Stimulated activated CD4-positive, alpha-beta T cell treated with anti-CD3 and anti-CD28 coated beads, Interleukin-15, amount 100 ng/mL, for 24 hours (primary cell): ENCODE measurements at places on chromosomes 16 and 17.

DNA sequence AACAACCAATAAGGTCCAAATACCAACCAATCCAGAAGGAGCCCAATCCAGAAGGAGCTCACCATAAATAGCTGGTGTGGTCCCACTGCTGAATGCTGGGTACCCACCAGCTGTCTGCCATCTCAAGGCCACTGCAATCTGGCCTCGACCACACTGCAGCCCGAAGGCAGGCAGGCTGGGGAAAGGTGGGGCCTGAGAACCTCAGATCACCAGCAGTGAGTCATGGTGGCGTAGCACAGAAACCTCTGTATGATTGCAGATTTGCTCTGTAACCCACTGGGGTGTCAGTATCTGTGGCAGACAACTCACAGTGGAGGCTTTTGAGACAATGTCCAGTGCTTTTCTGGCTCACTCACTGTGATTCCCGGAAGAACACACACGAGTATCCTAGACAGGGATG lies 14.7 kb upstream of the CMTR2 start:
- no peak for DNase-seq

DNA sequence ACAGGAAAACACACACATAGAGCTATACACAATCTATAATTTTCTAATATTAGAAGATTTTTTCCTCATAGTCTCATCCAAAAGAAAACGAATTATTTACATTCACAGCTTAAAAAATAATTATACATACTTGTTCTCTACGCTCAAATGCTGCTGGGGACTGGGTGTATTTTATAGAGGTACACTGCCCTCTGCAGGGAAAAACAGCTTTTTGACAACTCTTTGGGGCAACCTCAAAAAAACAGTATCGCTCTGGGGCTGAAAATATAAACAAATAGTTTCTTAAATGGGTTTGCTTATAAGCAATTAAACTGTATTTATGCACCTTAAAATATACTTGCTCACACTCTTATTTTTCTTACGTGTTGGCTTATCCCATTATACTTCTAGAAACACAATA lies 261.8 kb upstream of the PSMD7 start:
- no peak for DNase-seq

GRCh38 chr16:17358355-17358754 lies 112.4 kb downstream of the XYLT1 start:
- DNase-seq = no peak

- no peak for DNase-seq
Observed at GRCh38 chr17:19329136-19329535, 33.4 kb downstream of the B9D1 start.

- peak; percentile 12 for DNase-seq
Observed at GRCh38 chr17:58702045-58702476, 9.7 kb downstream of the RAD51C start.

DNA sequence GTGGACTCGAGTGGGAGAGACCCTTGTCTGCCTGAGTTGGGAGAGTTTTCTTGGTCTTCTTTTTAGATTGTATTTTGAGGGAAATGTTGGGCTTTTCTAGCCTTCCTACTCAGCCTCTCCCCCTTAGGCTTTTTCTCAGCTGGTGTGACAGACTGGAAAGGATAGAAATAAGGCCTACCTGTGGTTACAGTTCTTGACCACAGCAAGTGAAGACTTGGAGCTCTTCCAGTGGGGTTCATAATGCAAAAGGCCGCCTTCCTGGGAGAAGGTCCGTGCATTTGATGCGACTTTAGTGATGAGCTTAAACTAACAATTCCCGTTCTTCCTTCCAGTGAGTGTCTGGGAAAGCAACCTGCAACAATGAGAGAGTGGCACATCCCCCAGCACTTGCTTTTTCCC lies 56.8 kb downstream of the B9D1 start:
- no peak for DNase-seq

GRCh38 chr16:55328611-55329569 lies 4.9 kb downstream of the IRX6 start:
- DNase-seq = no peak
